Stimulated activated CD8-positive, alpha-beta memory T cell treated with anti-CD3 and anti-CD28 coated beads, Interleukin-4, amount 100 ng/mL, for 4 hours (primary cell): ENCODE measurements at places on chromosomes 2 and 18.

GRCh38 chr2:155377266-155377680 lies 678.8 kb downstream of the KCNJ3 start:
- DNase-seq, result no peak

- DNase-seq, result no peak
These were observed 3.4 kb downstream of the LPIN1 start for GRCh38 chr2:11749646-11750349.

DNA sequence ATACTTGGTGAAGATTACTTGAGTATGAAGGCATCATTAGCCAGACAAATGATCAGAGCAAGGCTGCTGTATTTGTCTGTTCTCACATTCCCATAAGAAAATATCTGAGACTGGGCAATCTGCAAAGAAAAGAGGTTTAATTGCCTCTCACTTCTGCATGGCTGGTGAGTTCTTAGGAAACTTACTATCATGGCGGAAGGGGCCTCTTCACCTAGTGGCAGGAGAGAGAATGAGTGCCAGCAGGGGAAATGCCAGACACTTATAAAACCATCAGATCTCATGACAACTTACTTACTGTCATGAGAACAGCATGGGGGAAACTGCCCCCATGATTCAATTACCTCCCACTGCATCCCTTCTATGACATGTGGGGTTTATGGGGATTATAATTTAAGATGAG lies 452.3 kb downstream of the GALR1 start:
- DNase-seq, result no peak

DNA sequence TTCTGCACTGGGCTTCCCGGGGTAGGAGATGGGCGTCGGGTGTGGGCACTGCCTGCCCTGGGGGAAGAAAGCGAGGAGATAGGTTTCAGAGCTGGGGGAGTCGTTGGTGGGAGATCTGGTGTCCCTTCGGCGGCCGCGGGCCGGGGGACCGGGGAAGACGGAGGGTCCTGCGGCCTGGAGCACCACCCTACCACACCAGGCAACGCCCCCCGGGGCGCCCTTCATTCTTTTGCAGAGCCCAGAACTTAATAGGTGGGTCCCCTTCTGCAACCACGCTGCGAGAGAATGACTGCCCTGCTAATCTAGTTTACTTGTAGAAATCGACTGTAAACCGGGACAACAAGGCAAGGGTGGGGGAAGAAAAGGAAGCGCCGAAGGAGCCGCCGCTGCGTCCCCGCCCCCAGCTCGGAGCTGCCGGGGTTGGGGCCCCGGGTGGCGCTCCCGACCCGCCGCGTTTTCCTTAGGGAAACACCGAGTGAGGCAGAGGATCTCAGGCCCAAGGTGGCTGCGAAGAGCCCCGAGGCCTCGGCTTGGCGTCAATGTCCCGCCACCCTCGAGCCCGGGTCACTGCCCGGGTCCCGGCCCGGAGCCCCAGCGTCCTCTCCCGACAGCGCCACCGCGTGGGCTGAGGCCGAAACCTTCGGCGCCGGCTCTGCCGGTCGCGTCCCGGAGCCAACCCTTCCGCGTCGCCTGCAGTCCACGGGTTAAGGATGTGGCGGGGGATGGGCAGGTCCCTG lies 5.4 kb upstream of the SATB2 start:
- no peak for DNase-seq

DNA sequence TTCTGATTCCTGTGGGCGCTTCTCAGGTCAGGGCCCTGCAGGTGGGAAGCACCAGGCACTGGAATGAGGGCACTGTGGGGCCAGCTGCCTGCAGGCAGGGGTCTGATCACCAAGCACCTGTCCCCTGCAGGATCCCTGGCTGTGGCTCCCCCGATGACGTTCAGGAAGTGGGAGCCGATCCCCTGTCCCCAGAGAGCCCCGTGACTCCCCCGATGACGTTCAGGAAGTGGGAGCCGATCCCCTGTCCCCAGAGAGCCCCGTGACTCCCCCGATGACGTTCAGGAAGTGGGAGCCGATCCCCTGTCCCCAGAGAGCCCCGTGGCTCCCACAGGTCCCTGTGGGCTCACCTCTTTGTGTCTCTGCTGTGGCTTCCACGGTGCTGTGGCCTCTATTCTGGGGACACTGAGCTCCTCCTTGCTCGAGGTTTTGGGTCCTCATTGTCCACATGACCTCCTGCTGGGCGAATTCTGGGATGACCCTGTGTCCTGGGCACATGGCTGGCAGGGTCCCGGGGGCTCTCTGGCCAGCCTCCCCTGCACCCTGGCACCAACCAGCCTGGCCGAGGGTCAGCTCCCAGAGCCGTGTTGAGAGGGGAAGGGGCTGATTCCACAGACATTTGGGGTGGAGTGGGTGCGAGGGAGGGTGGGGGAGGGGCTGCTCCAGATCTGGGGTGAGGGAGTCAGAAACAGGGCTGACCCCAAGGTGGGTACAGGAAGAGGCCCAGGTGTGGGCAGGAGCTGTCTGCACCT lies 4.8 kb downstream of the NEU4 start:
- DNase-seq, result no peak

GRCh38 chr2:229673676-229674075 lies 40.7 kb downstream of the DNER start:
- DNase-seq, result no peak

GRCh38 chr18:28201056-28201455 lies 24.1 kb upstream of the CDH2 start:
- no peak for DNase-seq

DNA sequence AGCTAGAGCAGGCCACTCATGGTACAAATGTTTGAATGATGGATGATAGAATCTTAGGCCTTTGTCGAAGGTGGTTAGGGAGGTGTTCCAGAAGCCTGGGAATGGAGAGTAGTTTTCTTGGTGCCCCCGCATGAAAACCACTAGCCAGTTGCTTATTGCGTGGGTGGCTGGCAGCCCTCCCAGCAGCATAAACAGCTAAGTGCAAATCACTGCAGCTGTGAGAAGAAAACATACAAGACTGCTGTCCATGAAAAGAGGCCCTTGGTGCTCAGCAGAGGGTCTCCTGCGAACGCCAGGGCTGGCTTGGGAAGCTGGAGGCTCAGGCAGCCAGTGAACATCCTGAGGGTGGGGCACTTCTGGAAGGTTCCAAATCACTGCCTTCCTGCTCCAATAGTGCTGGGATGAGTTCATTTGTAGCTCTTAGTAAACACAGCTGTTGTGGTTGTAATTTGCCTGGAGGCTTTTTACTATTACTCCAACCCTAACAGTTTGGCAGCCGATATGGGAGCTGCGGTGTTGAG lies 118.8 kb downstream of the MGAT5 start:
- no peak for DNase-seq

DNA sequence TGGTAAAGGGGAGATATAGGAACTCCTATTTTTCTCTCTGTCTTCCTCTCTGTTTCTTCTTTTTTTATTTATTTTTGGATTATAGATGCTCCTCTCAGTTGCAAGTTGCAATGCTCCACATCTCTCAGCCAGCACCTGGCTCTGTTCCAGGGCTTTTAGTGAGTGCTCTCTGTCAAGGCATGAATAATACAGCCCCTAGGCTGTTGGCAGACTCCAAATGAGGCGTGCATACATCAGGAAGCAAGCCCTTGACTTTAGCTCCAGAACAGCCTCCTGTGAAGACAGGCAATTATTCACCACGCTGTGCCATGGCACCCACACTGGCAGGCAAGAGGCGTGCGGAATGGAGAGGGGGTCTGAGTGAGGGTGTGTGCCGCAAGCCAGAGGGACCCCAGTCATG lies 228.1 kb upstream of the PXDN start:
- DNase-seq, result no peak

DNA sequence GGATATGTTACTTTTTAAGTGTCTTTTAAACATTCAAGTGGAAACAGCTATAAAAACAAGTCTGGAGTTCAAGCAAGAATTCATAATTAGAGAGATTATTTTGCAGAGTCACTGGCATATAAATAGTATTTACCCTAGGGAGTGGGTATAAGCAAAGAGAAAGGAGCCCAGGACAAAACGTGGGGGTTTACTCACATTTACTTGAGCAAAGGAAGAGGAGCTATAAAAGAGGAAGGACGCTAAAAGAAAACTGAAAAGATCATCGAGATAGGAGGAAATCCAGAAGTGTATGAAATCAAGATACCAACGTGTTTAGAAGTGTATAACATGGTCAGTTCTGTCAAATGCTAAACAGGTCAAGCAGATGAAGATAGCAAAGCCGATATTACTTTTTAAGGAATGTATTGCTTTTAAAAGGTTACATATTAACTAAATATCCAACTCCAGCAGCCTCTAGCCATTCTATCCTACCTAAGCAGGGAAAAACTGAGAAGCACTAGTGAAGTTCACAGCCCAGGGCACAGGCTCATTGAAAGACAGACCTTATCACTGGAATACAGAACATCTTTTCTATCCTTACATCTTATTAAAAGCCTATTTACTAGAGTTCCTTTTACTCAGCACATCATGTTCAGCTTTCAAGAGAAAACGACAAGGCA lies 8.6 kb downstream of the KANSL1L start:
- DNase-seq, result no peak

GRCh38 chr18:39647627-39648534 lies 2082.3 kb upstream of the CELF4 start:
- no peak for DNase-seq

GRCh38 chr2:178365116-178365515 lies 85.9 kb downstream of the PRKRA start:
- DNase-seq, result no peak

DNA sequence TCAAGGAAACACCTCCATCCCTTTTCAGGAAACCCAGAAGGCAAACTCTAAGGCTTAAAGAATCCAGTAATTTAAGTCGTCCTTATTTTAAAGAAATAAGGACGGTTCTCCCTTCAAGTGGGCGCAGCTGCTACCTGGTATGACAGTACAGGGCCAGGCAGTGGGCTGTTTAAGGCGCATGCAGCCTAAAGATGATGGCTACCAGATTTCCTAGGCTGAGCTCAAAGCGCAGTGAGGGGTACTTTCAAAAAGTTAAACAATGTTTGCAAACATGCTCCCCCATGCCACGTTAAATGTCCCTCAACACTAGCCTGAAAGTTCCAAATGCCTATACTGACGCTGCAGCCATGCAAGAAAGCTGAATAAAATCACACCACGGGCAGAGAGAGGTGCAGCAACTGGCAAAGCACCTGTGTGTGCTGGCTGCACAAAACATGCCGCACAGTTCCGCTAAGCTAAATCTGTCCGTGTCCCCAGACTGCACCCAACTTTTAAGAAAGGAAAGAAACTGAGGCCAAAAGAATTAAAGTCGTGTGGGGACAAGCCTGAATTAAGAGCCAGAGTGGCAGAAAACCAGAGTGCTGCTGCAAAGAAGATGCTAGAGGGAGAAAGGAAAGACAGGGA lies 583 bp downstream of the HIBCH start:
- no peak for DNase-seq

DNA sequence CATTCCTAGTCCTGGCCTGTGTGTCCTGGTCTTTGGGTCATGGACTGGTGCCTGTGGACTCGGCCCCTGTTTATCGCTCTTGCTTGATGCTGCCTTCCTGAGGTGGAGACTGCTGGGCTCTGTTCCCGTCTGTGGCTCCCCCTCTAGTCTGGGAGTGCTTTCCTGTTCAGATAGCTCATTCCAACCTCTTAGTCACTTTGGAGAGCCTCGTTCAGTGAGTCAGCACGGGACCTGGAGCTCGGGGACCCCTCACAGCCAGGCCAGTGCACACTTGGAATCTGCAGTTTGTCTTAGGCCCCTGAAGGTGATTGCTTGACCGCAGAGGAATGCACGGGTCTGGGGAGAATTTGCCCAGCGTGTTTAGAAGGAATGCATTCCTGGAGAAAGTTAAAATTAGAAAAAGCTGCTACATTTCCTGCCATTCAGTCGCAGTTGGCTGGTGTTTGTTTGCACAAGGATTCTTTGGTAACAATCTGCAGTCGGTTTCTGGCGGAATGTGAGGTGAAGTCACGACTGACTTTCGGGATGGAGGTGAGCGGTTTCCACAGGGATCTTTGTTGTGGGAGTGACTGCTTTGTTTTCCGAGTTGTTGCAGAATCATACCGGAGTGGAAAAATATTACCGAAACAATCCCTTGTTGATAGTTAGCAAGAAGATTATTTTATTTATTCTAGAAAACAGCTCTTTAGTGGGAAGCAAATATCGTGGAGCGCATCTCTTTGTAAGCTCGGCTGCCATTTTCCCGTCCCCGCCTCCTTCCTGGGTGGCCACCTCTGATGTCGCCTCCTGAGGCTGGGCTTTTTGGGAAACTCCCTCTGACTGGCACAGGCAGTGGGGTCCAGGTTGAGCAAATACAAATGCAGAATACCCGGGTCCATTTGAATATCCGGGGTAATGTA lies 29.6 kb downstream of the SH3BP4 start:
- no peak for DNase-seq

GRCh38 chr2:196174404-196174803 lies 3.0 kb upstream of the STK17B start:
- DNase-seq, result no peak

- DNase-seq, result no peak
These were observed 1.3 kb downstream of the NGEF start for GRCh38 chr2:233011702-233012131.

GRCh38 chr18:12066910-12067511 lies 26.6 kb upstream of the ANKRD62 start:
- DNase-seq, result no peak

- DNase-seq, result no peak
These were observed 39.7 kb downstream of the DHX57 start for GRCh38 chr2:38835990-38836389.

DNA sequence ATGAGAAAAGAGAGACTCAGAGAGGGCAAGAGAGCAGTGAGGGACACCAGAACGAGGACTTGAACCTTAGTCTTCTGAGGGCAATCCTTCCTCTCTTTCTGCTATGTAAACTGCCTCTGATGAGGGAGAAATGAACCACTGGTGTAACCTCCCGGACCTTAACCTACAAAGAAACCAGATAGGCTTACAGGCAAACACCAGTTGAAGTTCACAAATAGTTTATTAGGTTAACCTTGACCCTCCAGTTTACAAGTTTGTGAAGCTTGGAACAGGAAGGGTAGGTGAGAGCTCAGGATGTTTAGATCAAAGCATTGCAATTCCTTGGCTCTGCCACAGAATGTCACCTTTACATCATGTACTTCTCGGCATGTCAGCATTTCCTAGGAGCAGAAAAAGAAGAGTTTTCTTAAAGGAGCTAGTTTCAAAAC lies 486.4 kb upstream of the SPRED2 start:
- no peak for DNase-seq

DNA sequence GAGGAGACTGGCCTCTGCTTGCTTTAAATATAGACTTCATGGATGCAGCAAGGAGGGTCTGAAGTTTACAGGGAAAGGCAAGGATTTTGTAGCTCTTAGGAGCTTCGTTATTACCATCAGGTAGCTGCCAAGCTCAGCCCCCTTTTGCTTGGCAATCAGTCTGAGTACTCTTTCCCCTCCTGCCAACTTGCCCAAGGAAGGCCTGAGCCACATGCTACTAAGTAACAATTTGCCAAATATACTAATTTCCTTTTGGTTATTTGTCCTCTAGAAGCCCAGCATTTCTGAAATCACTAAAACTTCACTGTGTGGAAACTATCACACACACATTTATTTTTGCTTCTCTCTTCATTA lies 85.5 kb upstream of the ITPRID2 start:
- DNase-seq, result no peak

DNA sequence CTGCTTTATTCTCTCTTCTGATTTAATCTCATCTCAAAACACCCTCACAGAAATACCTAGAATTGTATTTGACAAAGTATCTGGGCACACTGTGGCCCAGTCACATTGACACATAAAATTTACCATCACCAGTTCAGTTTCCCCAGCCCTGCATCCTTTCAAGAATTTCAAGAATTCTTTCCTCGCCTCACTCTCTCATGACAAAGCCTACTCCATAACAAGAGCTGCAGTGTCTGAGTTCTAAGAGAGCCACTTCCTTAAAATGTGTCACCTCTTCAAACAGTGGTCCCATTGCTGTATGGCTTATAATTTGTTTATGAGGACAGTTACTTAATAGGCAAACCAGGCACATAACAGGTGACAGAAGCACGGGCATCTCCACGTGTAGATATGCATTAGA lies 90.9 kb upstream of the STK39 start:
- DNase-seq, result no peak

- DNase-seq, result no peak
These were observed 47.4 kb downstream of the GREB1 start for GRCh38 chr2:11581124-11581796.
